ENCODE measurements at places on chromosomes 12 and 14. TPM values are rescaled to one million over a fixed set of nuclear protein-coding genes. Genes with fewer than 3 reads are reported as not detected.

- no peak overlapping the region for H3K4me3 ChIP-seq
- peaks cover 99% of the 10 kb centered on the region for H3K36me3 ChIP-seq
- no peaks in the 10 kb centered on the region for H3K27me3 ChIP-seq
- no peak overlapping the region for H3K27ac ChIP-seq
Observed at GRCh38 chr12:57190821-57191220, 25.8 kb upstream of the NXPH4 start.

Gene NKX2-1
- total RNA-seq = not detected

DNA sequence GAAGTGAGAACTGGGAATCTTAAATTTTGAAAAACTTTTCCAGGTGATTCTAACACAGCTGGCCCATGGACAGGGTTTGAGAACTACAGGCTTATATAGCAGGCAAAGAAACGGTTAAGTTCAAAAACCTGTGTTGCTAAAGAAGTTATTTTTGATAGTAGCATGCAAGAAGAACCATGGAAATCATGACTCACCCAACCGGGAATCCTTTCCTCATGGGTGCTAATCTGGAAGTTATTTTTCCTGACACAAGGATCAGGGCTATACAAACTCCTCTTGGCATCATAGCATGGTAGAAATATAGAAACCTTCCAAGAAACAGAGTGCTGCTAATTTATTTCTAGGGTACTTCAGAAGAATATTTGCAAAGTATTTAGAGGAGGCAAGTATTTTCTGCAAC lies 588.7 kb downstream of the CCER1 start:
- H3K4me3 ChIP-seq = no peak overlapping the region
- H3K36me3 ChIP-seq = no peaks in the 10 kb centered on the region
- no peaks in the 10 kb centered on the region for H3K4me1 ChIP-seq
- H3K27me3 ChIP-seq = no peaks in the 10 kb centered on the region
- H3K27ac ChIP-seq = no peak overlapping the region
- peak; percentile 36 for DNase-seq

DNA sequence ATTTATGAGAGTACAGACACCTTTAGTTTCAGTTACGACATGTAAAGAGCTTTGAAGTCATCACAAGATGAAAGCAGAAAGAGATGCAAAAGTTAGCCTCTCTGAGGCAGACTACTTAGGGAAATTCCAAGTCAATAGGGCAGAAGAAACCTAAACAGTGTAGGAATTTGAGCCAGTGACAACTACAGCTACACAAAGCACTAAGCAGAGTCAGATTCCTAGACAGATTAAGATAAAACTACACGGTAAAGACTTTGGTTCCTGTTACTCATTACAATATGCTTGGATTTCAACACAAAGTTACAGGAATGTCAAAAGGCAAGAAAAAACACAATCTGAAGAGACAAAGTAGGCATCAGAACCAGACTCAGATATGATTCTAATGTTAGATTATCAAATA lies 1302.3 kb downstream of the FSCB start:
- no peak overlapping the region for H3K27ac ChIP-seq
- H3K4me3 ChIP-seq = no peak overlapping the region
- no peaks in the 10 kb centered on the region for H3K4me1 ChIP-seq
- H3K27me3 ChIP-seq = no peaks in the 10 kb centered on the region
- no peaks in the 10 kb centered on the region for H3K36me3 ChIP-seq
- DNase-seq = no peak

- no peaks in the 10 kb centered on the region for H3K27me3 ChIP-seq
- no peak overlapping the region for H3K27ac ChIP-seq
- DNase-seq = no peak
- H3K4me1 ChIP-seq = no peaks in the 10 kb centered on the region
- no peak overlapping the region for H3K4me3 ChIP-seq
- no peaks in the 10 kb centered on the region for H3K36me3 ChIP-seq
Observed at GRCh38 chr14:86311151-86311550, 781.2 kb downstream of the FLRT2 start.

DNA sequence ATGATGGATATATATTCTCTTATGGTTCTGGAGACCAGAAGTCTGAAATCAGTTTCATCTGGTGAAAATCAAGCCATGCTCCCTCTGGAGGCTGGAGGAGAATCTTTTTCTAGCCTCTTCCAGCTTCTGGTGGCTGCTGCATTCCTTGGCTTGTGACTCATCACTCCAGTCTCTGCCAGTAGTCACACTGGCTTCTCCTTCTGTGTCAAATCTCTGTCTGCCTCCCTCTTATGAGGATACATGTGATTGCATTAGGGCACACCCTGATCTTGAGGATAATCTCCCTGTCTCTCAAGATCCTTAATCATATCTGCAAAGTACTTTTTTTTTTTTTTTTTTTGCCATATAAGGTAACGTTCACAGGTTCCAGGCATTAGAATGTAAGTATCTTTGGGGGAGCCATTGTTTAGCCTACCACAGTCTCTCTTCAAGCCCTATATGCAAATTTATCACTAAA lies 17.7 kb downstream of the DNAL1 start:
- no peaks in the 10 kb centered on the region for H3K27me3 ChIP-seq
- H3K4me1 ChIP-seq = no peaks in the 10 kb centered on the region
- peaks cover 2% of the 10 kb centered on the region for H3K36me3 ChIP-seq
- peak; percentile 94 for DNase-seq
- H3K27ac ChIP-seq = no peak overlapping the region

Gene HSP90B1
- total RNA-seq = 398 TPM

DNA sequence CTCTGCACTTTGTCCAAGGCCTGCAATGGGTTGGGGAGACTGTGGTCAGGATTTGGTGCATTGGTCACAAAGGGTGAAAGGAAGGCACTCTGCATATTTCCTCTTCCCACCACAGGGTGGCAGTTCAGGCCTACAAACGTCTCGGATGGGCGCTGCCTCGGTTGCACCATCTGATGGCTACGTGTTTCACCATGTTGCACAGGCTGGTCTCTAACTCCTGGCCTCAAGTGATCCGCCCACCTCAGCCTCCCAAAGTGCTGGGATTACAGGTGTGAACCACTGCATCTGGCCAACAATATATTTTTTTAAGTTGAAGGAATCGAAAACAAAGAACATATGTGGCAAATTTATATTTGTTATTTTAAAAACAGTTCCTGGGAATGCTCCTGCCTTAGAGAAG lies 35.1 kb downstream of the TMBIM6 start:
- H3K4me1 ChIP-seq = no peaks in the 10 kb centered on the region
- H3K4me3 ChIP-seq = no peak overlapping the region
- DNase-seq = peak; percentile 79
- no peaks in the 10 kb centered on the region for H3K36me3 ChIP-seq
- H3K27me3 ChIP-seq = peaks cover 4% of the 10 kb centered on the region

DNA sequence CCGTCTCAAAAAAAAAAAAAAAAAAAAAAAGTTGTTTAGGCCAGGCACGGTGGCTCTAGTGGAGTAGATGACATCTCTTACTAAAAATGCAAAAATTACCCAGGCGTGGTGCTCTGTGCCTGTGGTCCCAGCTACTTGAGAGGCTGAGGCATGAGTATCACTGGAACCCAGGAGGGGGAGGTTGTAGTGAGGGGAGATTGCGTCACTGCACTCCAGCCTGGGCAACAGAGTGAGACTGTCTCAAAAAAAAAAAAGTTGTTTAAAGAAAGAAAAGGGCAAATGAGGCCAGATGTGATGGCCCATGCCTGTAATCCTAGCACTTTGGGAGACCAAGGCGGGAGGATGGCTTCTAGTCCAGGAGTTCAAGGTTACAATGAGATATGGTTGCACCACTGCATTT lies 36.6 kb upstream of the SPPL3 start:
- no peaks in the 10 kb centered on the region for H3K4me1 ChIP-seq
- H3K27ac ChIP-seq = no peak overlapping the region
- DNase-seq = peak; percentile 11
- no peaks in the 10 kb centered on the region for H3K36me3 ChIP-seq

DNA sequence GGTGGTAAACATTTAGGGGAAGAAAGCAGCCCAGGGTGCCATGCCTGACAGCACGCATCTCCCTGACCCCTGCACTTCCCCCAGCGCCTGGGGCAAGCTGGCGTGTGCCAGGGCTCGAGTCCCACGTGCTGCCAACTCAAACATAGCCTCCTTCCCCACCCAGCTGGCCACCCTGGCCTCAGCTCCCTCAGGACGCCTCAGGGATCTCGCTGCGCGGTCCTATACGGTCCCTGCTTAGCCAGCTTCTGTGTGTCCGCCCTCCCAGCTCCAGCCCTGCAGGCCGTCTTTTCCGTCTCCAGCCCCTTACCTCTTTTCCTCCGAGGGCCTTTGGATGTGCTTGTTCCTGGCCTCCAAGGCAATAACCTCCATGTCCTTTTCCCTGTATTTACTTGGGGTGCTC lies 71.0 kb downstream of the TESC start:
- H3K27ac ChIP-seq = no peak overlapping the region
- peaks cover 48% of the 10 kb centered on the region for H3K36me3 ChIP-seq
- H3K4me3 ChIP-seq = no peak overlapping the region
- no peaks in the 10 kb centered on the region for H3K27me3 ChIP-seq
- no peak for DNase-seq
- peaks cover 2% of the 10 kb centered on the region for H3K4me1 ChIP-seq

GRCh38 chr14:65600742-65601141 lies 188.2 kb downstream of the FUT8 start:
- DNase-seq = no peak
- no peaks in the 10 kb centered on the region for H3K36me3 ChIP-seq
- H3K4me1 ChIP-seq = no peaks in the 10 kb centered on the region
- H3K27me3 ChIP-seq = no peaks in the 10 kb centered on the region
- H3K4me3 ChIP-seq = no peak overlapping the region

DNA sequence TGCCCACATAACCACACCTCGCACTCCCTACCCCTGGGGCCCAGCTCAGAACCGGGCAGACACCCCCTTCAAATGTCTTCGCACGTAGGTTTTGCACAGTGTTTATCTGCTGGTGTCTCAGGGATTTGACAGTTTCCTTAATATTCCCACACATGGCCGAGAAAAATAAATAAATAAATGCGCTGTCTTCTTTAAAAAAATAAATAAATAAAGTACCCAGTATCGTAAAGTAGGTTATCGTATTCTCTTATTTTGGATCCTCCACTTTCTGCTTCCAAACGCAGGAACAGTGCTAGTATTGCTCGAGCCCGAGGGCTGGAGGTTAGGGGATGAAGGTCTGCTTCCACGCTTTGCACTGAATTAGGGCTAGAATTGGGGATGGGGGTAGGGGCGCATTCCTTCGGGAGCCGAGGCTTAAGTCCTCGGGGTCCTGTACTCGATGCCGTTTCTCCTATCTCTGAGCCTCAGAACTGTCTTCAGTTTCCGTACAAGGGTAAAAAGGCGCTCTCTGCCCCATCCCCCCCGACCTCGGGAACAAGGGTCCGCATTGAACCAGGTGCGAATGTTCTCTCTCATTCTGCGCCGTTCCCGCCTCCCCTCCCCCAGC lies 710 bp upstream of the FOS start:
- peaks cover 16% of the 10 kb centered on the region for H3K4me1 ChIP-seq
- H3K4me3 ChIP-seq = peak overlapping the region; percentile 69
- peak; percentile 59 for DNase-seq

Gene GPRC5D
- not detected for total RNA-seq

Gene HCAR3
- not detected for total RNA-seq

Gene PLEKHG7
- under 0.01 TPM for total RNA-seq

Gene ZNF891
- 0.56 TPM for total RNA-seq

GRCh38 chr14:55274751-55275150 lies 3.5 kb downstream of the FBXO34 start:
- no peak overlapping the region for H3K4me3 ChIP-seq
- H3K27ac ChIP-seq = no peak overlapping the region
- peaks cover 1% of the 10 kb centered on the region for H3K36me3 ChIP-seq
- peaks cover 2% of the 10 kb centered on the region for H3K4me1 ChIP-seq

Gene ST8SIA1
- not detected for total RNA-seq

- peak overlapping the region; percentile 93 for H3K27ac ChIP-seq
- H3K36me3 ChIP-seq = peaks cover 51% of the 10 kb centered on the region
- H3K4me3 ChIP-seq = peak overlapping the region; percentile 66
- peaks cover 14% of the 10 kb centered on the region for H3K4me1 ChIP-seq
- no peaks in the 10 kb centered on the region for H3K27me3 ChIP-seq
Observed at GRCh38 chr12:6534945-6535696, 804 bp downstream of the GAPDH start.

DNA sequence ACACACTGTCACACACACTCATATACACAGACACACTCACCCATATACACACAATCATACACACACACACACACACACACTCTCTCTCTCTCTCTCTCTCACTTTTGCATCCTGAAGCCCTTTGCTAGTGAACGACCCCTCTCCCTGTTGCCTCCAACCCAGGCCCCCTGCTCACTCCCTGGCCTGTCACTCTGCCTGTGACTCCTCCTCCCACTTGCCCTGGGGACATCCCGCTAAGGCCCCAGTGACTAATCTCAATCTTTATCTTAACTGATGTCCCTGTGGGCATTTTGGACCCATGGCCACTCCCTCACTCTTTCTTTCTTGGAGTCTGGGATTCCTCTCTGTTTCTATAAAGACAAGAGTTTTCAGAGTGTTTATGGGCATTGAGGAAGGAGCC lies 10.9 kb upstream of the DLK1 start:
- H3K27ac ChIP-seq = no peak overlapping the region
- peaks cover 59% of the 10 kb centered on the region for H3K27me3 ChIP-seq
- no peaks in the 10 kb centered on the region for H3K4me1 ChIP-seq
- no peak overlapping the region for H3K4me3 ChIP-seq
- no peak for DNase-seq

Gene COCH
- 0.28 TPM for total RNA-seq

Gene PROX2
- not detected for total RNA-seq

GRCh38 chr12:115466076-115466475 lies 782.1 kb upstream of the TBX3 start:
- H3K27ac ChIP-seq = no peak overlapping the region
- H3K27me3 ChIP-seq = no peaks in the 10 kb centered on the region
- H3K4me3 ChIP-seq = no peak overlapping the region
- H3K36me3 ChIP-seq = no peaks in the 10 kb centered on the region
- H3K4me1 ChIP-seq = 0 out of 2 replicates have a peak, but pooled peaks cover 4% of the 10 kb centered on the region
- no peak for DNase-seq

Gene JDP2
- 35.7 TPM for total RNA-seq

DNA sequence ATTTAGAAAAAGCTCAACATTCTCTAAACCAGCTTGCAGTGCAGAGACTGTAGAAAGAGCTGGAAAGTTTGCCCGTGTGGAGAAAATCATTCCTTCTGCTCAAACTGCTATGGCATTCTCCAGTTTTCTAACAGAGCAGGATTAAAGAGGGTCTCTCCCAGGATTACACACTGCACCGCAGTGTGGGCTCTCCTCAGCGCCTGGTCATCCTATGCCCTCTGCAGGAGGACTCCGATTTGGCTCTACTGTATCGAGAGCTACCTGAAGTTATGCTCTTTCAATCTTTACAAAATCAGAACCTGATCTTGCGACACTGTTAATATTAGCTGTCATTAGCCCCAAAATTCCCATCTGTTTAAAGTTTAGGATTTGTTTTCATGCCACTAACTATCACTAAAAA lies 33.0 kb downstream of the BHLHE41 start:
- no peaks in the 10 kb centered on the region for H3K27me3 ChIP-seq
- no peak for DNase-seq
- no peak overlapping the region for H3K27ac ChIP-seq
- no peaks in the 10 kb centered on the region for H3K36me3 ChIP-seq

Gene SRGAP1
- total RNA-seq = 10.0 TPM

GRCh38 chr14:68041876-68042354 lies 222.3 kb downstream of the RAD51B start:
- H3K36me3 ChIP-seq = no peaks in the 10 kb centered on the region
- H3K4me3 ChIP-seq = no peak overlapping the region
- H3K27ac ChIP-seq = no peak overlapping the region
- H3K27me3 ChIP-seq = no peaks in the 10 kb centered on the region
- no peaks in the 10 kb centered on the region for H3K4me1 ChIP-seq
